GM12892 (cell line): ENCODE measurements at places on chromosomes 11 and 22.

- DNase-seq: no peak
These were observed 1.2 kb downstream of the DNAJC4 start for GRCh38 chr11:64231546-64231945.

GRCh38 chr22:39928536-39929520 is 27.9 kb downstream of the GRAP2 start:
- DNase-seq: no peak

DNA sequence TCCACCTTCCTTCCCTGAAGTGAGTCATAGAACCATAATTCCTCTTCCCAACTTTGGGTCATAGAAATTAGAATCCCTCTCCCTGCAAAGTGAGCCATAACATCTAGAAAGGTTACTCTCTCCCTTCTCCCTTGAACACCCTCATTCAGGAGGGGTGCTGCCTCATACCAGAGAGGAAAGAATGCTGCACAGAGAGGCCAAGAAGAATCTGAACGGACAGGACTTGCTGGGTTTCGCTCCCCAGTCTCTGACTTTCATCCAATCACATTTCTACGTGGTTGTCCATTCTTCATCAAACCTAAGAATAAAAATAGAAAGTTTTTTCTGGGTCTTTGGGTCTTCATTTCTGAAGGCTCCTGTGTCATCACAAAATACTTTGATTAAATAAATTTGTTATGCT is 31.0 kb upstream of the BIRC3 start:
- DNase-seq: no peak

DNA sequence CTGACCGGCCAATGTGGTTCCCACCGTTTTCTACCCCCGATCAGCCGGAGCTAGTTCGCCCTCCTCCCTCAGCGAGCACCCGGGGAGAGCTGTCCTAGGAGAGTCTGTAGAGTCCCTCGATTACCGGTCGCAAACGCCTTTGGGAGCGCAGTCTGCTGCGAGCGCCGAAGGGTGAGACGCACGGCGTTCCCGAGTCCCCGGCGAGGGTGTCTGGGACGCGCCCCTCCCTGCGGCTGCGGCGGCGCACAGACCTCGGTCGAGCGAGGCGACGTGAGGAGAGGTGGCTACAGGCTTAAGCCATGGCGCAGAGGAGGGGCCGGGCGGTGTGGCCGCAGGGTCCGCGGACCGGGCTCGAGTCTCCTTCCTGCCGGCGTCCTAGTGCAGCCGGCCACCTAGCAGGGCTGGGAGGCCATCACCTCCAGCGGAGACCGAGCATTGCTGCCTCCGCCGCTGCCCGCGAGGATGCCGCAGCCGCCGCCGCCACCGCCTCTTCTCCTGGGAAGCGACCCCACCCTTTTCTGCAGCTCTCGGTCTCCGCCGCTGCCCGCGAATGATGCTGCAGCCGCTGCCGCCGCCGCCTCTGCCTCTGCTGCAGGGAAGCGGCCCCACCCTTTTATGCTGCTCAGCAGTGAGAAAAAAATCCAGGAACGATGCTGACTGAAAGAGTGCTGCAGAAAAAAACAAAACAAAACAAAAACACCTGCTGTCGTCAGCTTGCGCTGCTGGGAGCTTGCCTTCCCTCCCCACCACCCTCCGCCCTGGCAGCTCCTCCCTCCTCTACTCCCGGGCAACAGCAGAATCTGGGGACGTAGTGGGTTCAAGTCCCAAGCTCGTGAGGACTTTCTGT is at the start of gene MAP6:
Gene MAP6, minus strand, starts transcription at position 588 of the 847 bp plus-strand sequence. CDS start 669 bp downstream, outside the sequence.
- DNase-seq: peak; percentile 37

DNA sequence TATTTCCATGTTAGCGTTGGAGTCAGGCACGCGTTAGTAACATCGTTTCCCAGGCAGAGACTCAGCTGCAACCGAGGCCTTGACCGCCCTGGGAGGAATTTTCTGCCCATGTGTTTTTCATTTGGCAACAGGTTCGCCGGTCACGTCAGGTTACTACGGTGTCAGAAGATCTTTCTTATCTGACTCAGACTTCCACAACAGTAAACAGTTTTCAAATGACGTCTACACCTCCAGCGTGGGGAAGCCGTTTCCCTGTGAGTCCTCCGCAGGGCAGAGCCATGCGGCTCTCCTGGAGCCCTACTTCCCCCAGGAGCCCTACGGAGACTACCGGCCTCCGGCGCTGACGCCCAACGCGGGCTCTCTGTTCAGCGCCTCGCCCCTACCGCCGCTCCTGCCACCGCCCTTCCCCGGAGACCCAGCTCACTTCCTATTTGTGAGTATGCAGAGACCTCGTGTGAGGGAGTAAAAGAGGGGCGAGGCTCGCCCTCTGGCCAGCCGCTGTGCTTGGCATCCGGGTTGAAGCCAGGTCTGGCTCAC is 14.3 kb upstream of the POU2AF3 start:
- DNase-seq: no peak

DNA sequence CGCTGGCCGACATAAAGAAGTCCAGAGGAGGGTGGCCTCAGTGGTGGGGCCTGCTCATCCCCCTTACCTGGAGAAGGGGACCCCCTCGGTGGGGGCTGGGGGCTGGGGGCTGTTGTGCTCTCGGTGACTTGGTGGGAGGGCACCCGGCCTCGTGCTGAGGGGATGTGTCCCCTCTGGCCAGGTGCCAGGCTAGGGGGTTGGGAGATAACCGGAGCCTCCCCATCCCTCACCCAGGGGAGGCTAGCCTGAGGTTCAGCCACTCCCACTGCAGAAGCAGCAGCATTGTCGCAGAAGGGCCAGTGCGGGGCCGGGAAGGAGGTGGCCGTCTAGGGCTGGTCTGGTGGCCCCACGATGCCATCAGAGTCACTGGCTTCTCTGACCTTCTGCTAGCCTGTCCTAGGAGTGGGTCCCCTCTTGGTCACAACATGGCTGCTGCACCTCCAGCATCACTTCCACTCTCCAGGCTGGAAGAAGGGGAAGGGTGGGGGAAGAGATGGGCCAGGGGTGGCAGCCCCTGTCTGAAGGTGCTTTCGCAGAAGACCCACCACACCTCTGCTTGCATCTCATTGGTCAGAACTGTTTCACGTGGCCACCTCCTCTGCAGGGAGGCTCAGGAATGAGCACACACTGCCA is 44.2 kb upstream of the FADD start:
- DNase-seq: no peak

DNA sequence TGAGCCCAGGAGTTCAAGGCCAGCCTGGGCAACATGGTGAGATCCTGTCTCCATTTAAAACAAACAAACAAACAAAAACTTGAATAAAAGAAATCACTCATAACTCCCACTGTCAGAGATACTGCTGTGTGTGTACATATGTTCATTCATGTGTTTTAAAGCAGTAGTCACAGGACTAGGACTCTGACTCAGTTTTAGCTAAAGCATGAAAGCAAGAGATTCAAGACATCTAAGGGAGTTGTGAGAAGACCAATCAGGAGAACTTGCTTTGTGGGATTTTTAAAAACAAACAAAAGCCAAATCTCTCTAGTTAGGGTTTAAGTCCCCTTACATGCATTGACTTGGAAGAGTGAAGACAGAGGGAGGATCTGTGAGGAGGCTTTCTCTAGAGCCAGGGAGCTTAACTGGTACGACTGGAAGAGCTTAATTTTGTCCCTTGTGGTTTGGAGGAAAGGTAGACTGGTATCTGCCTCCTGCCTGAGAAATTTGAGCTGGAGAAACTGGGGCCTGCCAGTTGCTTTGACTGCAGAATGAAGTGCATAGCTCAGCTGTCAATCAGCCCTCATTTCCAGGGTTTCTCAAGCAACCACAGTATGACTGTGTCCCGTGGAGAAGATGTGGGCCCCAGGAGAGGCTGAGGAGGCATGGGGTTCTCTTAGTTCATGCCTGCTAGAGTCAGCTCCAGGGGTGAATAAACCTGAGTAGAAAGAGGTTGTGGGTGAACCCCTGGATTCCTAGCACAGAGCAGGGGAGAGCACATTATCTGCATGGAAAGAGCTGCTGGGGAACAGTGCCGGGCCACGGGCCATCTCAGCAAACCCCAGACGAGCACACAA is 30.6 kb downstream of the EXPH5 start:
- no peak for DNase-seq

DNA sequence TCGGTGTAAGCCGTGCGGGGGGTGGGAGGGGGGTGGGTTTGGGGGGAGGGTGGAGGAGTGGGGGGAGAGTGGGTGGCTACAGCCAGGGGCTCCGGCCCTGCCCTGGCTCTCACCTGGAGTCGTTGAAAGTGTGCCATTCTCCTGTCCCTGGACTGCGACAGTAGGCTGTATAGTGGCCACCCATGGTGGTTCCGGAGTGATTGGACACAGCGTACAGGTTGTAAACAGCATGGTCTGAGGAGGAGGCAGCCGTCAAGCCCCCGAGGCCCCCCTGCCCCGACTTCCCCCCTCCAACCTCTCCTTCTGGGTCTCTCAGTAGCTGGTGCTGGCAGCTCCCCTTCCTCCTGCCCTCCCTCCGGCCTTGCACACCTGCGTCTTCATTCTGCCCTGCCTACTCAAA is 10.6 kb upstream of the MFRP start:
- no peak for DNase-seq

DNA sequence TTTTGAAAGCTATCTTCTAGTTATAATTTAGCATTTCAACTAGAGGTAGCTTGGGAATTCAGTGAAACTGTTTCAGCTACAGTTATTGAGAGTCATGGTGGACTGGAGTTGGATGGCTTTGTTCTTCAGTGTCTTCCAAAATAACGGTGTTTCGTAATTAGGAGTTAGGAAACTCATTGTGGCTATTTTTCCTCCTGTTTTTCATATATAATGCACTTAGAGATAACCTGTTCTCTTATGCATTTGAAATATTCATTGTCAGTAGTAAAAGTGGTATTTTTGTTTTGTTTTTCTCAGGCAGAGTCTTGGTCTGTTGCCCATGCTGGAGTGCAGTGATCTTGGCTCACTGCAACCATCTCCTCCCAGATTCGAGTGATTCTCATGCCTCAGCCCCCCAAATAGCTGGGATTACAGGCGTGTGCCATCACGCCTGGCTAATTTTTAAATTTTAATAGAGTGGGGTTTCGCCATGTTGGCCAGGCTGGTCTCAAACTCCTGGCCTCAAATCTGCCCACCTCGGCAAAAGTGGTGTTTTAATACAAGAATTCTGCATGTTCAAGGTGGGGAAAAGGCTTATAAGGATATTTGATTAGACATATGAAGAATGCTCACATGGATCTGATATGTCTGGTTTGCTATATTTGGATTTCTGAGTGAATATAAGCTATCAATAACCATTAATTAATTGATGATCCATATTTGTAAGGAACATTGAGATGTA is 12.7 kb downstream of the PDHX start:
- no peak for DNase-seq

GRCh38 chr11:90204832-90205646 is 17.8 kb downstream of the CHORDC1 start:
- no peak for DNase-seq

DNA sequence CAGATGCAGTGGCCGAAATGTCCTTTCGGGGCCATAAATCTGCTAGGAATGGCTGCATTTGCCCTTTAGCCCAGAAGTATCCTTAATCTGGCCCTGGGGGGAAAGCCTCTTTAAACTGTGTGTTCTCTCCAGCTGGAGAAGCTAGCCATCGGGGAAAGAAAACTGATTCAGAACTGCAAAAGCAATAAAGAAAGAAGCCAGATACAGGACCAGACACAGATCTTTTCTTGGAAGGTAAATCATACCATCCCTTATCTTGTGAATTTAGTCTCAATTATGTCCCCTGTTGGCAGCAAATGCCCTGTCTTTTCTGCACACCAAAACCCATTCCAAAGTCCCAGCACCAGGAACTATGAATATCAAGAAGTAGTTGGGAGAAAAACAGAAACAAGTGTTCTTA is 25.6 kb downstream of the PC start:
- no peak for DNase-seq

DNA sequence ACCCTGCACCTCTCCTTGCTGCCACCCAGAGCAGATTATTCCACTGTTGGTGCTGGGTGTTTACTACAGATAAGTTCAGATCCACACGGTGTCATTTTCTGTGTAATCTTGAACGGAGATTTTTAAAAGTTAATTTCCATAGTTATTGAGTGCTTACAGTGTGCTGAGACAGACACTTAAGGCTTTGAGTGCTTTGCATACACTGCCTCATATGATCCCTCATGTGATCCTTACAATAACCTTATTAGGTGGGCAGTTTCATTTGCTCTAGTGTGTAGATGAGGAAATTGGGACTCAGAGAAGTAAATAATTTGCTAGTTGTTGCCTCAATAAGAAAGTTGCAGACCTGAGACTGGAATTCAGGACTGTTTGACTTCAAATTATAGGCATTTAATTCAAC is 32.3 kb upstream of the ME3 start:
- no peak for DNase-seq

DNA sequence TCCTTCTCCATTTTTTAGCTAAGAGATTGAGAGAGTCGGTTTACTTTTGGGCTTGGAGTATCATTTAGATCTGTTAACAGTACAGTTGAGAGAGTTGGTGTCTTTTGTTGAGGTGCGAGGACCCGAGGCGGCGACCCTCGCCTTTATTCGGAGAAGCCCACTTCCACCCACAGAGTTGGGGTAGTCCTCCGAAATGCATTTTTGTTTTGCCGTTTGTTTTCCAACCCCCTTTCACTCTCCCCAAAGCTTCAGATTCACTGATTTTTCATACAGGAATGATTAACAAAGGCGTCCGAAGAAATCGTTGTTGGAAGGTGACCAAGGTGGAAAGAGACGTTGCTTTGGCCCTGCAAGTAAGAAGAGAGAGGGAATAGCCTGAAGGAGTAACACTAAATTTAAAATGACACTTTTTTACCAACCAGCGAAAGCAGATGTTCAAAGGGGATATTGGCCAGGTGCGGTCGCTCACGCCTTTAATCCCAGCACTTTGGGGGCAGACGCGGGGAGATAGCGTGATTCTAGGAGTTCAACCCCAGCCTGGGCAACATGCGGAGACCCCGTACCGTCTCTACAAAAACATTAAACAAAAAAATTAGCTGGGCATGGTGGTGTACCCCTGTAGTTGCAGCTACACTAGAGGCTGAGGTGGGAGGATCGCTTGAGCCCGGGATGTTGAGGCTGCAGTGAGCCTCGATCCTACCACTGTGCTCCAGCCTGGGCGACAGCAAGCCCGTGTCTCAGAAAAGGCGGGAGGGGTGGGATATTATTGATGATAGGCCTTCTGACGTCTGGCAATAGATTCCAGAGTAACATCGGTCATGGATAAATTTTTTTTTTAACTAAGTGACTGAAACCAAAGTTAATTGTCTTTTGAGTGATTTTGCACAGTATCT is 899 bp upstream of the RAB30 start:
- DNase-seq: no peak

GRCh38 chr22:48853627-48854240 is 973.9 kb downstream of the BRD1 start:
- no peak for DNase-seq

- DNase-seq: no peak
These were observed 30.9 kb downstream of the IGLL1 start for GRCh38 chr22:23549198-23549595.

DNA sequence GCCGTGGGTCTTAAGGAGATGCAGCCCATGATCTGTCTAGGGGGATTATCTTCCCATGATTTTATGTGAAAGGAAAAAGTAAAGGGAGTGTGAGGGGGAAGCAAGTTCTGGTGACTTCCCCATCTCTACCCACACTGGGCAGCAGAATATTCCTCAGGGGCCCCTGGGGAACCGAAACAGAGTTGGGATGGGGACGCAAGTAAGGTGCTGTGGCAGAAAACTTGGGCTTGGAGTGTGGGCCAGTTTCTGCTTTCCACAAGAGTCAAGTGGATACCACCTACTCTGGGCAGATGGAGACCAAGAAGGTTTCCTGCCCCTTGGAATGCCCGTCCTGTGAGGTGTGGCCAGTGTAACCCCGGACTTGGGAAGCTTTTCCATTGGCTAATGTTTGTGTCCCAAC is 64.4 kb downstream of the SGSM3 start:
- DNase-seq: no peak
